ENCODE measurements at places on chromosomes 5 and 9. TPM values are rescaled to one million over a fixed set of nuclear protein-coding genes. Genes with fewer than 3 reads are reported as not detected.
A peak's percentile ranks its signal among the peaks of the same experiment; 100 is the strongest.

GRCh38 chr9:127130661-127131538, 8.5 kb upstream of the ANGPTL2 start:
- no peak for DNase-seq

- DNase-seq = no peak
These were observed 650 bp downstream of the MRRF start for GRCh38 chr9:122265149-122265915.

DNA sequence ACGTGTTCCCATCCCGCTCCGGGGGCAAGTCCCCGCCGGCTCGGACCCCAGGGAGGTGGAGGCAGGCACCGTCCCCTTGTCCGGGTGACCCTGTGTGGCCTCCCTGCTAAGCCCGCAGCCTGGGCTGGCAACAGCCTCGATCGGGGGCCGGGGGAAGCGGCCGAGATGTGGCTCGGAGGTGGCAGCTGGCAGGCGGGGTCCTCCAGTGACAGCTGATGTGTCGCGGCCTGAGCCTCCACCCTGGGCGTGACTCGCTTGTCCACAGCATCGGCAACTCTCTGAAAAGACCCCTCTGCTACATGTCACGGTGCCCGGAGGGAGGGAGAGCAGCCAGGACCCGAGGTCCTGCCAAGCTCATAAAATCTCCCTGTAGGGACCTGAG, 124.8 kb upstream of the IRX4 start:
- DNase-seq = no peak

- no peak for DNase-seq
These were observed 20.0 kb upstream of the GDNF start for GRCh38 chr5:37859805-37860204.

DNA sequence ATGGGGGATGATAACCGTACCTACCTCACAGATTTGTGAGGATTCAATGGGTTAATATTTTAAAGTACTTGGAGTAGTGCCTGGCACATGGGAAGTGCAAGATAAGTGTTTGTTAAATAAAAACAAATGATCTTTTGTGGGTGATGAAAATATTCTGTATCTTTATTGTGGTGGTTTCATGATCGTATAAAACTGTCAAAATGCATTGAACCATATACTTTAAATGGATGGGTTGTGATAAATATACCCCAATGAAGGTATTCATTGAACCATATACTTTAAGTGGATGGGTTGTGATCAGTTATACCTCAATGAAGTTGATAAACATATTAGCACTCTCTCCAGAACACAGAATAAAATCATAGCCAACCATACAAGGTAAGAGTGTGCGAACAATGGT, 234.5 kb downstream of the CRB2 start:
- DNase-seq = no peak

DNA sequence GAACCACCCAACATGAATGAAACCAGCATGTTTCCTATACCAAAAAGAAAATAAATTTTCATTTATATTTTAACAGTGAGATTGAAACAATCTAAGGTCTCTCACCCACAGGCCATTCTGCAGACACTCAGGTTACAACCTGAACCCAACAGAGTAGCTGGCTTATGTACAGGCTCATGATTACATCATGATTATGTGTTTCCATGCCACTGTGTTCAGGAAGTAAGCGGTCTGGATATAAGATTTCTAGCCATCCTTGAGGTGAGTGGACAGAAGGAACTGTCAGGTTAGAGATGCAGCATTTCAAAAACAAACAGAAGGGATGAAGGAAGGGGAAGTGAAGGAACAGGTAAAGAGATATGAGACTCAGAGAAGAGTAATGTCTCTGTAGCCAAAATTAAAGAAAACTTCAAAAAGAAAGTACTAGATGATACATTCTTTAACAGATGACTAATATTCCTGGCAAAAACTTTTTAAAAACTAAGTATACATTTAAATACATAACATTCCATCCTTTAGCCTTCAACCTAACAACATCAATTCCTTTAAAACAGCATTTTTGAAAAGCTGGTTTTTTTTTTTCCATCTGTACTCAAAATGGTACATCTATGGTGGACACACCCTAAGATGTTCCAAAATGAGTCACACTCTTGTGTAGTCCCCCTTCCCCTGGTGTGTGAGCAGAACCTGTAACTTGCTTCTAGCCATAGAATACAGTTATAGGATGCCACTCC, 119.8 kb downstream of the LPAR1 start:
- DNase-seq = no peak

- DNase-seq = no peak
These were observed 34.0 kb upstream of the CTNNAL1 start for GRCh38 chr9:109047259-109047658.

GRCh38 chr9:127489471-127490115, 38.3 kb downstream of the LRSAM1 start:
- no peak for DNase-seq

GRCh38 chr9:71042448-71042990, 78.9 kb downstream of the TRPM3 start:
- no peak for DNase-seq

- no peak for DNase-seq
These were observed 17.2 kb upstream of the HK3 start for GRCh38 chr5:176916337-176916736.

DNA sequence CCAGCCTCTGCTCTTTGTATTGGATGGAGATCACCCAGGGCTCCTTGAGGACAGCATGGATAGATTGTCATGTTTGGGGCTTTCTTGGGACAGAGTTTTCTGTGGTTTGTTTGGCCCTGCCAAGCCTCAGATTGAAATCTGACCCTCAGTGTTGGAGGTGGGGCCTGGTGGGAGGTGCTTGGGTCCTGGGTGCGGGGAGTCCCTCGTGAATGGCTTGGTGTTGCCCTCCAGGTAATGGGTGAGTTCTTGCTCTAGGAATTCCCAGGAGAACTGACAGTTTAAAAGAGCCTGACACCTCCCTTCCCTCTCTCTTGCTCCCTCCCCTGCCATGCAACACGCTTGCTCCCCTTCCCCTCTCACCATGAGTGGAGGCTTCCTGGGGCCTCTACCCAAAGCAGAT, 48.6 kb upstream of the OLFM1 start:
- no peak for DNase-seq

- no peak for DNase-seq
These were observed 59.8 kb upstream of the C5orf63 start for GRCh38 chr5:127133071-127133470.

GRCh38 chr9:21993893-21994555, at the start of gene CDKN2A:
Gene CDKN2A (minus strand): TSS chr9:21994392.
- no peak for DNase-seq

DNA sequence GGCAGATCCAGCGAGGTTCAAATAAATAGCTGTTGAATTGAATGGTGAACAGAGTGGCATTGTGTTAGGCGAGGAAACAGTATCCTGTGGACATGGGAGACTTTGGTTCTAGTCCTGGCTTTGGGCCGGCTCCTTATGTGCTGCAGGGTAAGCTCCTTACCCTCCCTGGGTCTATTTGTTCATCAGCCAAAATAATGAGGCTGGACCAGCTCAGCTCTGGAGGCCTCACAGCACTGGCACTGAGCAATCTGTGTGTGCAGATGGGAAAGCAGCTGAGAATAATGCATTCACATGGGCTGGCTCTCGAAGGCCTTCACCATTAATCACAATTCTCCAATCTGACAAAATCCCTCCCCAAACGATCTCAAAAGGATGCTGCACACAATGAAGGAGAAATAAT, 81.9 kb downstream of the APBA1 start:
- DNase-seq = no peak

GRCh38 chr5:54443270-54443669, 12.2 kb upstream of the HSPB3 start:
- peak; percentile 23 for DNase-seq

The DAB2IP gene
- total RNA-seq = 3.9 TPM

The IL5 gene
- total RNA-seq = not detected

The PCDHB15 gene
- 0.12 TPM for total RNA-seq

The PCDHGB5 gene
- total RNA-seq = 0.72 TPM

The SOHLH1 gene
- total RNA-seq = not detected

The BARHL1 gene
- not detected for total RNA-seq

The BTNL8 gene
- 0.32 TPM for total RNA-seq

The SYNPO gene
- 11.0 TPM for total RNA-seq

The SPATA31D3 gene
- not detected for total RNA-seq

The DIRAS2 gene
- total RNA-seq = 0.59 TPM

The ST6GALNAC4 gene
- 36.2 TPM for total RNA-seq
